Activated CD4-positive, alpha-beta T cell treated with anti-CD3 and anti-CD28 coated beads for 4 hours (primary cell): ENCODE measurements at places on chromosomes 1 and 21.
A peak's percentile ranks its signal among the peaks of the same experiment; 100 is the strongest.

DNA sequence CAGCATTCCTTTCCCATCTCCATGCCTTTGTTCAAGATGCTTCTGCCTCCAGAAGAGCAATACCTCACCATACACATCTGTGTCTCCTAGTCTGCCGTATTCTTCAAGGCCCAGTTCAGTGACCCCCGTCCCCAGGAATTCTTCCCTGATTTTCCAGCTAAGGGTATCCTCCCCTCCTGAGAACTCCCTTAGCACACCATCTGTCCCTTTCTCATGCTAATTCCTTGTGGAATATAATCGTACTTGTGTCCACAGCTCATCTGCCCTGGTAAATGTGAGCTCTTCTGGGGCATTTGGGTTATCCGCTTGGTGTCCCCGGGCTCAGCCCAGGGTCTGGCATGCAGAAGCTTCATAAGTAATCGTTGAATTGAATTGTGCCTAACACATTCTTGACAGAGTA lies 40.9 kb downstream of the BEND5 start:
- DNase-seq, result no peak

DNA sequence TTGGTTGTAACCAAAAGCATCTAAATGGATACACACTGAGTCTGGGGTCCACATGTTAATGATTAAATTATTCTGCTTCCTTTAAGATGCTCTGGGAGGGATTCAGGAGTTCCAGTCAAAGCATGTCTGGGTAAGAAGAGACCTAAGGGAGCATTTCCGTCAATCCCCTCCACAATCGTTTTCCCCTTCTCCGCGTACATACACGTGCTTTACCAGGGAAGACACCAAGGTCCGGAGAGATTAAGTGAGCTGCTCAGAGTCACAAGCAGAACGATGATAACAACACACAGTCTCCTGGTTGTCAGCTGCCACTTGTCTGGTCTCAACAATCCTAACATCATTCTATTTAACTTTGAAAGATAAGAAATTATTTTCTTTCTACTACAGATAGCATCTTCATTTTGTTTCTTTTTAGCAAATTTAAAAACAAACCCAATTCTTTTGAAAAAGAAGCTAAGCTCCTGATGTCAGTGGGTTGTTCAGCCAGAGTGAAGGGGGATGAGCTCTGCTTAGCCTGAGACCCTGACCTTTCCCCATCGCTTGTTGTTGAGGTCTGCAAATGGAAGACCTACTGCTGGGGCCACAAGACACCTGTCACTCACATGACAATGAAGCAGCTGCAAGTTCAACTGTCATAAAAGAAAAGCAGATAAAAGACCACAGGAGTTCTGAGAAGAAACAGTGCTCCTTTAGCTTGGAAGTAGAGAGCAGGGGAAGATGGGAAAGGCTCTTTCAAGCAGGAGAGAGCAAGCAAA lies 4.5 kb downstream of the PAFAH2 start:
- DNase-seq, result no peak

- no peak for DNase-seq
Observed at GRCh38 chr1:23590058-23590783, 30.9 kb upstream of the ID3 start.

DNA sequence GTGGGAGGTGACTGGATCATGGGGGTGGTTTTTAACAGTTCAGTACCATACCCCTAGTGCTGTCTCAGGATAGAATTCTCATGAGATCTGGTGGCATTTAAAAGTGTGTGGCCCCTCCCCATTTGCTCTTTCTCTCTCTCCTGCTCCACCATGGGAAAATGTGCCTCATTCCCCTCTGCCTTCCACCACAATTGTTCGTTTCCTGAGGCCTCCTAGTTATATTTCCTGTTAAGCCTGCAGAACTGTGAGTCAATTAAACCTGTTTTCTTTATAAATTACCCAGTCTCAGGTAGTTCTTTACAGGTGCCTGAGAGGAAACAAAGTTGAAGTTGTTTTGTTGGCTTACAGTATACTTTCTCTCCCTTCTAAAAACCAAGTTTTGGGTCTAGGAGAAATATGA lies 23.1 kb upstream of the SLC22A15 start:
- no peak for DNase-seq

DNA sequence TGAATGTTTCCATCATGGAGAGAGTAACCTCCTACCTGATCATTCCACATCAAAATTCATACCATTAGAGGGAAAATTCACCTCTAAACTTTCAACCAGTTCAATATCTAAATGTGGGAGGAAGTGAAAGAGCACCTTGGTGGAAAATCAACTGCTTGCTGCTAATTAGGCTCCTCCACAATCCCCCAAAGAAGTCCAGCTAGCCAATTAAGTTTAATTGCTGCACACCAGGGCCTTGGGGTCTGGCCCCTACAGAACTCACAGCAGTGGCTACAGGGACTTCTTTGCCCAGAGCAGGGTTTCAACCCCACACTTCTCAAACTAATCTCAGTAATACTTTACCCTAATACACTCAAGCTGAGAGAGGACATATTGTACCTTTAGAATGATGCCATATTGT lies 62.1 kb downstream of the RGS21 start:
- DNase-seq, result no peak

DNA sequence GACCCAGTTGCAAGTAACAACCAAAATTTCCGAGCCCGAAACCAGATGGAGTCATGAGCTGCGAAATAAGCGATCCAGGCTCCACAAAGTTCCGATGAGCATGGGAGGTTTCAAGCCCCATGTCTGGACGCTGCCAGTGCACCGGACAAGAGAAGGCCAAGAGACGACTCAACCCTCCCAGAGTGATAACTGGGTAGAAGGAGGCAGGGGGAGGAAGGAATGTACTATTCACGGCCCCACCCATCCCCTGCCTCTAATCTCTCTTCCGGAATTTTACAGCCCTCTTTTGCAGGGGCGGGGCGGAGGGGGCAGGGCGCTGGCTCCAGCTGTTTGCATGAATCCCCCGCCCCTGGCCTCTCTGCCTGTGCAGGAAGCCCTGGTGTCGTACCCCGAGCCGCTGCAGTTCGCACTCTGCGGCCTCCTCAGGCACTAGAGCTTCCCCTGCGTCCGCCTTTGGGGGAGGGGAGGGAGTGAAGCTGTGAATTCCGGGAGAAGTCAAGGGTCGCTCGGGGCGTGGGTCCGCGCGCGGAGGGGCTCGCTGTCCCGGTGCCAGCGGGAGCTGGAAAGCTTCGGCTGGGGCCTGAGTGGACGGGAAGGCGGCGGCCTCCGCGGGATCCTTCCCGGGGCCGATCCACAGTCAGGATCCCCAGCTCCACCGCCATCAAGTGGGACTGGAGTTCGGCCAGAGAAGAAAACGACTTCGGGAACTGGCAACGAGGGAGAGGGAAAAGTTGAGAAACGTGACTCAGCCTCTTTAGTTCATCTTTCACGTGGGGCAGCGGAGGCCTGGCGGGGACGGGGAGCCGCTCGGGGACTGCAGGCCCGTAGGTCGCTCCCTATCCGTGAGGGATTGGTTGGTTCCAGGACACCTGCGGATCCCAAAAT lies 6.3 kb upstream of the PTP4A2 start:
- peak; percentile 77 for DNase-seq

- DNase-seq, result no peak
Observed at GRCh38 chr21:37764691-37765090, 151.6 kb downstream of the KCNJ6 start.

DNA sequence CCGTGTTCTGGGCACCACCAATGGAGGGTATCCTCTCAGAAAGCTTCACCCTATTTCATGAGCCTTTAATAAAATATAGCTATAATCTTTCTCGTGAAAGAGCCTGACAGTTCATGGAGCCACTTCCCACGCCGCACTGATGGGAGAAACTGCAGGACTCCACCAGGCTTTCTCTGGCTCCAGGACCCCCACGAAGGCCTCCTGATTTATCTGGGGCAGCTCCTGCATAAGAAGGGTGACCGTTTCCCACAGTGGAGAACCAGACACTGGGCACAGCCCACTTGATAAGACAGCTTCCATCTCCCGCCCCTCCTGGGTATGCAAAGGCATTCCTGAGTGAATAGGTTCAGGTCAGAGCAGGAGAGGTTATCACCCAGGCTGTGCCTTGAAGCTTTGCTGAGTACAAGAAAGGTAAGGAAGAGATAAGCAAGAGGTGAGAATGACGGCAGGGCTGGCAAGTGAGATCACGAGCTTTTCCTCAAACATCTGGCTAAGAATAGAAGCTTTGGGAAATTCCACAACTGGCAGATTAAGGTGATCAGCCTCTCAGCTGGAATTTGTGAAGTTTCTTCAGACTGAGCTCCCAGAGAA lies 499.8 kb downstream of the KIF26B start:
- DNase-seq, result no peak

DNA sequence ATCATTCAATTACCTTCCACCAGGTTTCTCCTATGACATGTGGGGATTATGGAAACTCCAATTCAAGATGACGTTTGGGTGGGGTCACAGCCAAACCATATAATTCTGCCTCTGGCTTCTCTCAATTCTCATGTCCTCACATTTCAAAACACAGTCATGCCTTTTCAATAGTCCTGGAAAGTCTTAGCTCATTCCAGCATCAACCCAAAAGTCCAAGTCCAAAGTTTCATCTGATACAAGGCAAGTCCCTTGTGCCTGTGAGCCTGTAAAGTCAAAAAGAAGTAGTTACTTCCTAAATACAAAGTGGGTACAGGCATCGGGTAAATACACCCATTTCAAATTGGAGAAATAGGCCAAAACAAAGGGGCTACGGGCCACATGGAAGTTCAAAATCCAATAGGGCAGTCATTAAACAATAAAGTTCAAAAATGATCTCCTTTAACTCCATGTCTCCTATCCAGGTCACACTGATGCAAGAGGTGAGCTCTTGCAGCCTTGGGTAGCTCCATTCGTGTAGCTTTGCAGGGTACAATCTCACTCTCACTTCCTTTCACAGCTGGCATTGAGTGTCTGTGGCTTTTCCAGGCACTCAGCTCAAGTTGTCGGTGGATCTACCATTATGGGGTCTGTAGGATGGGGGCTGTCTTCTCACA lies 112.9 kb downstream of the FCRL5 start:
- DNase-seq, result no peak

DNA sequence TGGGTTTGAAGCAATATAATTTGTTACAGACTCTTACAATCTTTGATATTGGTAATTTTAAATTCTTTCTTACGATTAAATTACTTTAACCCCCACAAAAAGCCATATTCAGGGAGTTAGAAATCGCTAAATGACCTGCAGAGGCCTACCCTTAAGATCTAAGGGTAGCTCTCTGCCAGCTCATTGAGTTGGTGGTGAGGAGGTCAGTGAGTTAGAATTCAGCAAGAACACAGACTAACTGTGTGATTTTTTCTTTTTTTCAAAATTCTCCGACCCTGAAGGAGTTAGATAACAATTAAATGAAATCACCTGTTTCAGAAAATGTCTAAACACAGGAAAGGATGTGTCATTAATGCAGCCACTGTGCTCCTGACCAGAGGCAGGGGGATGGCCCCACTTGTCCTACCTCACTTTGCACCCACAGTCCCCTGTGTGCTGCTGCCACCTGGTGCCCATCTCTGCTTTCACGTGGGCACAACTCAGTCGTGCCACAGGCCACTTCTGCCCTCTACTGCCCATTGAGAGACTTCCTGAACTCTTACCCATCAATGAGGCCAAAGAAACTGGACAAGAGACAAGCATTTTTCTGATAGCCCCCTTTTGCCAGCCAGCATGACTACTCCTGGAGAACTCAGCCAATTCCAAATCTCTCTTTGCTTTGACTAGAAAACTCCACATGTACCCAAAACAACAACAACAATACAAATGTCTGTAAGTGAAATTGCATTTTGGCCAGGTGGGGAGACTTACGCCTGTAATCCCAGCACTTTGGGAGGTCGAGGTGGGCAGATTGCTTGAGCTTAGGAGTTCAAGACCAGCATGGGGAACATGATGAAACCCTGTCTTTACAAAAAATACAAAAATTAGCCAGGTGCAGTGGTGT lies 8.4 kb downstream of the CFAP45 start:
- peak; percentile 66 for DNase-seq

GRCh38 chr1:150005606-150006005 lies 4.9 kb downstream of the OTUD7B start:
- no peak for DNase-seq

- DNase-seq, result no peak
Observed at GRCh38 chr1:213983493-213984386, 4.0 kb upstream of the PROX1 start.

DNA sequence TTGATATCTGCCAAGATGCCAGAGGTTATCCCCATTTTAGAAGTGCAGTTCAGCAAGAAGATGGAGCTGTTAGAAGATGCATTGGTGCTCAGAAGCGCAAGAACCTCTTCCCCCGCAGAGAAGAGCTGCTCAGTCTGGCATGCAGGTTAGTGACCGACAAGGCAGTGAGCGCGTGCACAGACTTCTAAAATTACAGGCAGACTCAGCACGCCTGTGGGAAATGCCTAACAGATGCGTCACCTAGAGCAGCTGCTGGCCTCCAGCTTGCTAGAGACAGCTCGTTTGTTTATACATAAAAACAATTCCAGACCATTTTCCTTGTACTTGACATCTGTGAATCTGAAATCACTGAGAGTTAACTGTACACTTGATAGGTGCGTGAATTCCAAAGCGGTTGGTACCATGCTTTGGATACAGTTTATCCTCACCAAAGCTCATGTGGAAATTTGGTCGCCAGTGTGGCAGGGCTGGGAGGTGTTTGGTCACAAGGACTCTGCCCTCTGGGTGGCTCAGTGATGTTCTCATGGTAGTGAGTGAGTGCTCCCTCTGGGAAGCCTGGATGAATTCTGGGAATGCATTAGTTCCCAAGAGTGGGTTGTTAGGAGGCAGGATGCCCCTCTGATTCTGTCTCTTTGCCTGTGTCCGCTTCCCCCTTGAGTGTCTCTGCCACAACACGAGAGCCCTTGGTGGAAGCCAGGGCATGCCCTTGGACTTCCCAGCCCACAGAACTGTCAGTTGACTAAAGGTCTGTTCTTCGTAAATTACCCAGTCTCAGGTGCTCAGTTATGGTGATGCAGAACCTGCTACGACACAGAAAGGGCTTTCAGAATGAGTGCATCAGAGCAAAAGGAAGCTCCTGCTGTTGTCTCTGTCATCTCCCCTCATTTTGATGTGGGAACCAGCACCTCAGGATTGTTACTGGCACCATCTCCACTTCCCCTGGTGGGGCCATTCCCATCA lies 24.4 kb downstream of the SNAP47 start:
- DNase-seq, result no peak

GRCh38 chr21:42964086-42964485 lies 10.3 kb upstream of the PKNOX1 start:
- DNase-seq, result no peak

GRCh38 chr1:173505391-173505790 lies 28.3 kb downstream of the PRDX6 start:
- no peak for DNase-seq

GRCh38 chr1:179296356-179297104 lies 2.9 kb downstream of the SOAT1 start:
- no peak for DNase-seq
